ENCODE measurements at places on chromosomes 5 and 9.

GRCh38 chr9:88645879-88646199 lies 110.9 kb downstream of the NXNL2 start:
- DNase-seq = no peak

DNA sequence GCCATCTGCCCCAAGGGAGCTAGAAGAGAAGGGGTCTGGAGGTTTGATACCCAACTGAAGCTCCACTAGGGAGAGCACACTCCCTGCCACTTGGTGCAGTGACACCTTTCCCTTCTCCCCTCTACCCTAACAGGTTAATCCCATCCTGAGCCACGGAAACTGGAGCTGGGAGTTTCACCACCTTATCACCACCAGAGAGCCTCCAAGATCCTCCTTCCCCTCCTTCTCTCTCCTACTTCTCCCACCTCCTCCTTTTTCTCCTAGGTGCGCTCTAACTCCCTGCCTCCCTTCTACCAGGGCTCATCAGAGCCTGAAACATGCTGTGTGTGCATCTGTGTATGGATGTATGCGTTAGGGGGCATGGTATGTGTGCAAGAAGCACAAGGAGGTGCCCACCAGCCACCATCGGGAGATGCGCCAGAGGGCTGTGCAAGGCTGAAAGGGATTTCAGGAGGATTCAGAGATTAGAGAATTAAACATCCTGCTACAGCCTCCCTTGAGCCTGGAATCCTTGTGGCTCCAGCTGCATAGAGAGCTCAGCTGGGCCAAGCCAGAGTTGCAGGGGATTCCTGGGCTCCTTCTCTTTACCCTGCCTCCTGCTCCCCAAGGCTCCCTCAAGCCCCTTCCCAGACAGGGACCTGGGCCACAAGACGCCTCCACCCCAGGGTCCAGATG lies 89.8 kb downstream of the PCDH1 start:
- DNase-seq = no peak

- no peak for DNase-seq
Observed at GRCh38 chr5:136076881-136077445, 48.2 kb downstream of the TGFBI start.

- no peak for DNase-seq
Observed at GRCh38 chr5:88557881-88558280, 289.2 kb upstream of the TMEM161B start.

GRCh38 chr5:141841378-141842180 lies 36.6 kb downstream of the PCDH1 start:
- no peak for DNase-seq
